ENCODE measurements at places on chromosomes 2 and 18. TPM values are rescaled to one million over a fixed set of nuclear protein-coding genes. Genes with fewer than 3 reads are reported as not detected.

NEURL3 gene
- 0.34 TPM for total RNA-seq

GTF2A1L gene
- total RNA-seq = not detected

NLRC4 gene
- not detected for total RNA-seq

UNC50 gene
- total RNA-seq = 31.5 TPM

ITPRIPL1 gene
- 3.2 TPM for total RNA-seq

ALPP gene
- not detected for total RNA-seq
